ENCODE measurements at places on chromosomes 1 and 21. TPM values are rescaled to one million over a fixed set of nuclear protein-coding genes. Genes with fewer than 3 reads are reported as not detected.
A peak's percentile ranks its signal among the peaks of the same experiment; 100 is the strongest.

The CYYR1 gene
- 88.6 TPM for total RNA-seq

The SLC1A7 gene
- total RNA-seq = not detected

The C8B gene
- not detected for total RNA-seq

The VSIG8 gene
- total RNA-seq = not detected

The ATAD3A gene
- 30.4 TPM for total RNA-seq

The ZNF683 gene
- not detected for total RNA-seq

The TBX15 gene
- 38.0 TPM for total RNA-seq

The HSPB7 gene
- total RNA-seq = not detected

The TSHB gene
- not detected for total RNA-seq

The OR10Z1 gene
- total RNA-seq = not detected

The DR1 gene
- 47.4 TPM for total RNA-seq

- DNase-seq = no peak
Measured at GRCh38 chr21:33871171-33871570, 44.4 kb downstream of the ATP5PO start.

DNA sequence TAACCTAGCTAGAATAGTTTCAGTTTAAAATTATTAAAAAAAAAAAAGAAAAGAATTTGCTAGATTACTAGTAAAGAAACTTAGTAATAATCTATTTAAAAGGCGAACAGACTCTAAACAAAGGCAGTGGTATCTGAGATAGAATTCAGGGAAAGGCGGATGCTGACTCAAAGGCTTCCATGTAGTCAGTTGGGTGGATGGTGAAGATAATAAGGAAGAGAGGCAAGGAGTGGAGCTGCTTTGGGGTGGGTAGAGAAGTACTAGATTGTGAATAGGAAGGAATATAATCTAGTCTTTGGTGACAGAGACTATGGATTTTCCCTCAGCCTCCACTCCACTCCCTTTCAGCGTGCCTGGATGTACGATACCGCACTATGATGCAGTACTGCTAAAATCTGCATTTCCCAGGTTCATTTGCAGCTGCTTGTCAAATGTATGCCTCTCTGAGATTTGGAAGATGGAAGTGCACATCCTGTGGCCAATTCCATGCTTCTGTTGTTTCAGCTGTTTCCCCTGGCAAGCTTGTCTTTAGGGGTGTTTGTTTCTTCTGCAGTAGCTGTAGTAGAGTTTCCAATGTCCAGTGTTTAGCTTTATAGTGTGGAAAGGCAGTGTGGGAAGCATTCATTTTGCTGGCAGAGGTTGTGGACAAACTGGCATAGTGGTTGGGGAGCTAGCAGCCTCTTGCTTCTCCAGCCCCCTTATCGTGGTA lies 184.6 kb upstream of the NRIP1 start:
- DNase-seq = peak; percentile 19

- DNase-seq = no peak
Measured at GRCh38 chr21:15968776-15969310, 239.1 kb downstream of the USP25 start.

GRCh38 chr1:196680107-196680506 lies 28.3 kb downstream of the CFH start:
- DNase-seq = no peak

- no peak for DNase-seq
Measured at GRCh38 chr1:11482701-11483479, 3.9 kb downstream of the DISP3 start.

GRCh38 chr1:178500936-178501554 lies 4.3 kb upstream of the CLEC20A start:
- no peak for DNase-seq

GRCh38 chr1:39091845-39092645 lies 65.9 kb downstream of the NDUFS5 start:
- peak; percentile 54 for DNase-seq

DNA sequence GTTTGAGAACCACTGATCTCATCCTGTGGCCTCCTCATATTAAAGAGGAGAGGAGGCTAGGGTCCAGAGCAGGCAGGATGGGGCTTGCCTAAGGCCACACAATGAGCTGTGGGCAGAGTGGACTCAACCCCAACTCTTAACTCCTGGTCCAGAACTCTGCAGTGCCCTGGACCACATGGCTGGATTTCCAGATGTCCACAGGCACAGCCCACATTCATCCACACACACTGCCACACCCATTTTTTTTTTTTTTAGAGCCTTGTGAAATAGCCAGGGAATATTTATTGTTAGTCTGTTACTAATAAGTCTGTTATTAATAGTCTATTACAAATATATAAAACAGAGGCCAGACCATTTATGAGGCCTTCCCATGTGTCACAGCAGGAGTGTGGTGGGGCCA lies 192.2 kb downstream of the TRABD2B start:
- DNase-seq = no peak

- DNase-seq = no peak
Measured at GRCh38 chr1:36876990-36877389, 157.3 kb downstream of the GRIK3 start.

DNA sequence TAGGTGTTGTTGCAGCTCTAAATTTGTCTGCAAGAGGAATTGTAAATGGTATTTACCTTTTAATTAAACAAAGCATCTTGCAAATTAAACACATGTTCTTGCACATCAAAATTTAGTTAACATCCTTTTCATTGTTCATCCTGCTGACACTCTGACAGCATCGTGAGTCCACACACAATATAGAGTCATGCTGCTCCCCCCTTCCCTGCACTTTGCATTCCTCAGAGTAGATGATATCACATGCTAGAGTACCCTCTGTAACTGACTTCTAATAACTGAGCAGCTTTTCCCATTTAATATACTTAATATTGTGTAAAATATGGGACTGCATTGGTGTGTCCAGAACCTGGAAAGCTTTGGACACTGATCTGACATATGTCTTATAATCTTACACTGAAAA lies 138.8 kb upstream of the DPYD start:
- no peak for DNase-seq

DNA sequence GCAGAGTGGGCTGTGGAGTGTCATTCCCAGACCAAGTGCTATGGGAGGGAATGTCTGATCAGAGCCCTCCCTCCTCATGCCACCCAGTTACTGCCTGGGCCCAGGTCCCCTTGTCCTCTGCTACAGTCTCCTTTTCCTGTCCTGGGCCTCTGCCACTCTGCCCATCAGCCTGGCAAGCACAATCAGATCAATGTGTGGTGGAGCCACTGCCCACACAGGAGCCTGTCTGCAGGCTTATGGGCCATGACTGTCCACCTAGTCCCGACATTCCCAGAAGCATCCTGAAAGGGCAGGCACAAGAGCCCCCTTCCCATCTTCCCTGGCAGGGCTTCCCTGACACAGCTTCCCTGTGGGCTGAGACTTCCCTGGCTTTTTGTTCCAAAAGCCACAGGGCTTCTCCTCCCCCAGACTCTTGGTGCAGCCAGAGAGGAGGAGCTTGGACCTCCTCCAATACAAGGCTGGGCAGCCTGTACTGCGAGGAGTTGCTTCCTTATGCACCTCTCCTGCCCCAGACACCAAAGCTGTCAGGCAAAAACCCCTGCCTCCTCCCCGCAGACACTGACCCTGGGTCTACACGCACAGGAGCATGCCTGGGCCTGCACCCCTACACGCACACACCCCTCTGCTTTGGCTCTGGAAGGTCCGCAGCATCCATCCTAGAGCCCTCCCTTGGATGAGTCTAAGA lies 29.2 kb upstream of the CNTN2 start:
- DNase-seq = no peak

- no peak for DNase-seq
Measured at GRCh38 chr1:87130438-87130837, 198.2 kb upstream of the LMO4 start.

DNA sequence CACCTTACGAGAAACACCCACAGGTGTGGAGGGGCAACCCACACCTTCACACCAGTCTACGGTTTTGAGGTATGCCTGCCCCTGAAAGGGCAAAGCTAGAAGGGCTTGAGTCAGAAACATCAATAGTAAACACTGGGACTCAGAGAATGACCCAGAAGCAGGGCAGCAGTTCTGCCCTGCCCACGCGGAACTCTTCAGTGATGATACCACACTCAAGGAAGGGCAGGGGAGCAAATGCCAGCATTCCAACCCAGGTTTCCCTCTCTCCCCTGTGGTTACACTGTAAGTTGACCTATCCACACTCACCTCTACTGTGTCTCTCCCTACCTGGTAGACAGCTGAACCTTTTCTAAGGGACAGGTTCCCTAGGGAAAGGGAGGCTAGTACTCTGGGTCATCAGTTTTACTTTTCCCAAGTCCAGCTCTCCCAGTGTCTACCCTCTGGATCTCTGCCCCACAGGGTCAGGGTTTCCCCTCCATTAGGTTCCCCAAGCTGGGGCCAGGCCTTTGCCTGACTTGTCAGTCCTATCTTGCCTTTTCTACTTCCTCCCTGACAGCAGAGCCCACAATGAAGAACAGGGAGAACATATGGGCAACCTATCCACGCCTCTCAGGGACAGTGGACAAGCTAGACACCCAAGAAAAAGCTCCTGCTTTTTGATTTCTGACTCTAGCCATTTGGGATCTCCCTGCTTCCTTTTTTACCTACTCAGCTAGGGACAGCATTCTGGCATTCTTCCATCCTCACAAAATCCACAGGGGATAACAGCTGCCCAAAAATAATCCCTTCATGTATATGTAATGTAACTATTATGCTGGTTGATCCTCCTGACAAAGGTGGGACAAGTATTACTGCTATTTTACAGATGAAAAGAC lies 3.0 kb downstream of the F11R start:
- no peak for DNase-seq

GRCh38 chr1:220370041-220370700 lies 97.9 kb upstream of the RAB3GAP2 start:
- no peak for DNase-seq

GRCh38 chr1:33653226-33653625 lies 180.8 kb downstream of the ZSCAN20 start:
- DNase-seq = no peak

- no peak for DNase-seq
Measured at GRCh38 chr1:230172016-230172537, 105.0 kb downstream of the GALNT2 start.

DNA sequence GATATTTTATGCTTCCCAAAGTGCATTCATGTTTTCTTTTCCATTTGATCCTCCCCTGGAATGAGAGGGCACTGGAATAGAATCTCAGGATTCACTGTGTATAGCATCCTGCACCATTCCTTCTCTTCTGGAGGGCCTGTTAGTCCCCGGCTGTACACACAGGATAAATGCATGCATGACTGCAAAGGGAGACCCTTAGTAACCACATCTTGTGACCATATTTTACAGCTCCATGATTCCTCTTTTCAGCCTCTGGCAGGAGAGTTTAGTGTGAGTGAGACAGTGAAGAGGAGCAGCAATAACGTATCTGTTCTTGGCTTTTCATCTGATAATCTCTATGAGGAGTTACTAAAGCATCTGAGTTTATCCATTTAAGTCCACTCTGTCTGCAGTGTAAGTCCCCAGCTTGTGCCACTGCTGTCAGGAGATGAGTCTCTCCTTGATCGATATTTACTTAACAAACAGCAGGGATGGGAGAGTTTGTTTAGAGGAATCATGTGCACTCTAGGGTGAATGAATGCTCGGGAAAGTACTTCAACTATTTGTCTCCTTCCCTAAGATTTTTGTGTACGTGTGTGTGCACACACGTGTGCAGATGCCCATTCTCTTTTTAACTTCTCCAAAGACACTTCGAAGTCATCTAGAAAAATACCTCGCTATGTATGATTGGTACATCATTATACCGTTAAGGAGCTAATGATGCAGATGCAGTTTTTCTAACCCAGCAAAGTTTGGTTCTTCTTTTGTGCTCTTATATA lies 41.1 kb downstream of the PROX1 start:
- no peak for DNase-seq

- DNase-seq = no peak
Measured at GRCh38 chr1:66596191-66596590, 62.2 kb downstream of the SGIP1 start.

GRCh38 chr1:107976836-107977235 lies 11.9 kb upstream of the VAV3 start:
- no peak for DNase-seq

DNA sequence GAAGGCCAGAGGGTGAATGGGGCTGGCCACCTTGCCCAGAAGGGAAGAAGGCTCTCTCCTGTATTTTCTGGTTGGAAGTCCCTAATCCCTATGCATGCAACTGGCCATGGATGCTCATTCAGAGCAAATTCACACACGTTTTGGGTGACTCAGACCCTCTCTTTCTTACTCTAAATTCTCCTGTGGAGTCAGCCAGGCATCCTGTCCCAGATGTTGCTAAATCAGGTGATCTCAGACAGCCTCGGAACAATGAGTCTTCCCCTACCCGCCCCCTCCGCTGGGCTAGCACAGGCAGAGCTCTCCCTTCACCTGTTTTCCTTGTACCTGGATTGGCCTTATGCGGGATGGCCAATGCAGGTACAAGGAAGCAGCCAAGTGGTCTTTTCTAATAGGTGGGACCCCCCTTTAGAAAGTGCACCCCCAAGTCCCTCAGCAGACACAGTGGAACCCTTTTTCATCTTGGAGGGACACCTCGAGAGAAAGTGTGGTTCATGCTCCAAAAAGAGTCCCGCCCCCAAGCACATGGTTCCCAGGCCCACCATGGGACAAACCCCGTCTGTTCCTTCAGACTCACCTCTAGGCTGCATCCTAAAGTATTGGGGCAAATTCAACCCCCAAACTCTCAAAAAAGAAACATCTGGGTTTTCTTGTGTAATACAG lies 8.6 kb downstream of the S100A6 start:
- DNase-seq = no peak

GRCh38 chr1:68081775-68082283 lies 31.4 kb upstream of the DIRAS3 start:
- DNase-seq = no peak

GRCh38 chr1:66711420-66711819 lies 40.8 kb upstream of the DYNLT5 start:
- no peak for DNase-seq

GRCh38 chr21:43287111-43287760 lies 118.4 kb downstream of the CRYAA start:
- no peak for DNase-seq

DNA sequence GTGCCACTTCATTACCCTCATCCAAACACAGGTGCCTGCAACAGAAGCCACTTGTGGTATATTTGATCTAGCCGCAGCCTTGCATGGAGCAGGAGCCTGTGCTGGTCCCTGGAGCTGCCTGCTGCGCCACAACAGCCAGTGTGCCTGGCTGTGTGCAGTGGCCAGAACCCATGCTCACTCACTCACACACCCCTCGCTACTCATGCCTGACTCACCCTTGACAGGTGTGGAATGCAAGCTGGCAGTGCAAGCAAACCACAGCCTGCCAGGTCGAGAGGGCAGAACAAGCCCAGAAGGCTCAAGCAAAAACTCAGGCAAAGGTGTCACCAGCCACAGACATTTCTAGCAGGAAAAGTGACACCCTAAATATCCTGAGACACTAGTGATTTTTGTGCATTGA lies 1510.9 kb downstream of the KCNT2 start:
- no peak for DNase-seq

Measured in endothelial cell (in vitro differentiated cells).